Testis (tissue), 5 donors: ENCODE measurements at places on chromosomes 4 and X.

DNA sequence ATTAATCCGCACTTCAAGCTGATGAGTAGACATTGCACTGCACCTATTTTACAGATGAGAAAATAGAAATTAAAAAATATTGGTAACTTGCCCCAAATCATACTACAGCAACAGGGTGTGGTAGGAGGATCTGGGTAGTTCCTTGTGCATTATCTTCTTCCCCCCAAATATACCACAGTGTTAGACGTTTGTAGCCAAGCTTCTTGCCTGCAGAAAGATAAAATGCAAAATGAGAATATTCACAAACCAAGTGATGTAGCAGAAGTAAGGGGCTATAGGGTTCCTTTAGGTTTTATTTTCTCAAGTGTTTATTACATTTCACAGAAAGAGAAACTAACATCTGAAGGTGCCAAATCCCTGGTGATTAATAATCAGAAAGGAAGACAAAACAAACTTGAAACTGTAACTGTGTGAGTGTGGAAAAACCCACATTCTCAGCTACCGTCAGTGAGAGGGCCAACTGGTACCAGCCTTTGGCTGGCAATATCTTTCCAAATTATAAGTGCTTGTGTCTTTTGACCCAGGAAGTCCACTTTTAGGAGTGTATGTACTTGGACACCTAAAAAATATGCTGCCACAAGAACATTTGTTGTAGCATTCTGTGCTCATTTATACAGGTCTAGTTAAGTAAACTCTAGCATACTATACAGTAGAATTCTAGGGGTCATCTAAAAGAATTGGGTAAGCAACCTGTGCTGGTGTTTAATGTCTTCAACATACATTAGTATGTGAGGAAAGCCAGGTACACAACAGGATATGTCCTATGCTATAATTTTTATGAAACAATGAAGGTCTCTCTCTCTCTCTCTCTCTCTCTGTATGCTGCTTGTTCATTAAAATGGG, 6.7 kb upstream of the CD38 start:
- DNase-seq, result no peak

- DNase-seq, result no peak
These were observed 230.6 kb downstream of the NSUN7 start for GRCh38 chr4:40980318-40980883.

DNA sequence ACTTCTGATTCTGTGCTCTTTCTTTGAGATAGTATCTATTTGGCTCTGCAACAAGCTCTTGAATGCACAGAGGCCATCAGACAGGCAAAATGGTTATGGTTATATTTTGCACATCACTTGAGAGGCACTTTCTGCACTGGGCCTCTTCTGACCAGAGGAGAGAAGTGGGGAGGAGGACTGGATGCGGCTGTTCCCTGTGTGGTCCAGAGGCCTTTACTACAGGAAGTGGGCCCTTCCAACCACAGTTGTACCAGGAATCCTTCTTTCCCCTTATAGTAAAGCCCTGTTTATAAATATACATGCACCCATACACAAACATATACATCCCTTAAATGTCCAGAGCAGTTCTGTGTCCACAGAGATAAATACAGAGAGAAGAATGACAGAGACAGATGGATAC, 182.7 kb upstream of the HHIP start:
- DNase-seq, result no peak

DNA sequence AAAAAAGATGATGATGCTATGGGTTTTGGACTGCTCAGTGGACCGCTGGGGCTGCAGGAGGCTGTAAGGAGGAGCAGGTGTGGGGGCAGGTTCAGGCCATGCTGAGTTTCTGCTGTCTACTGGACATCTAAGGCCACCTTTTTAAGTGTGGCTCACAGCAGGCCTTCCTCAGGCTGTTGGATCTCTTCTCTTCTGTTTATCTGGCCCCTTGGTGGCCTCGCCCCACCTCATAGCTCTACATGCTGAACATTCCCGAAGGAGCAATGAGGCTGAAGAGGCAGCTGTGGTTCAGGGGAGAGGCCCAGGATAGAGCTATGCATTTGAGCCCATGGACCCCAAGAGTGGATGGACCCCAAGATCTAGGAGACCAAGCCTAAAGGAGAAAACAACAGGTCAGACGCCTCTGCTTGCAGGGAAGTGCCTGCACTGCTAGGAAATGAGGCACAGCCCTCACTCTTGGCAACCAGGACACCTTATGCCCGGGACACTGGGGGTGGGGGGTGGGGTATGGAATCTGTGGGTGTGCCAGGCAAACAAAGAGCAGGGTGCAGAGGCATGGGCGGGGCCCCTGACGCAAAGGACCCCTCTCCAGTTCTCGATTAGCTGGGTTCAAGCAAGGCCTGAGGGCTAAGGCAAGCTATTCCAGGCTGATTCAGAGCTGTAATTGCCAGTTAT, 168.9 kb downstream of the BCOR start:
- DNase-seq, result no peak

DNA sequence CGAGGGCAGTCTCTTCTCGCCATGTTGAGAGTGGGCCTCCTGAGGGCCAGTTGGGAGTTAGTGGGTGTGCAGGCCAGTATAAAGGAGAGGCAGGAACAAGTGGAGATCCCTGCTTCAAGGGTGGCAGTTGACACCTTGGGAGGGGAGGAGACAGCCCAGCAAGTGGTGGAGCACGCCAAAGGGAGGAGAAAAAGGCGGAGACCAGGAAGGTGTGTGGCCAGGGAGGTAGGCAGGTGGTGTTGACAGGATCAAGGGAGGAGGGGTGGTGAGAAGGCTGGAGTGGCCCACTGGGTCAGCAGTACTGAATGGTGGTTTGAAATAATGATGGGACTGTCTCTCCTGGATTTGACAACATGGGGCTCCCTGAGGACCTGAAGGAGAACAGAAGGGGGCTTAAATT, 32.6 kb downstream of the ZNF185 start:
- no peak for DNase-seq
